Inflammatory macrophage (primary cell): ENCODE measurements at places on chromosomes 13 and 19.

- no peak for DNase-seq
Observed at GRCh38 chr19:55172741-55173140, 6.3 kb upstream of the DNAAF3 start.

DNA sequence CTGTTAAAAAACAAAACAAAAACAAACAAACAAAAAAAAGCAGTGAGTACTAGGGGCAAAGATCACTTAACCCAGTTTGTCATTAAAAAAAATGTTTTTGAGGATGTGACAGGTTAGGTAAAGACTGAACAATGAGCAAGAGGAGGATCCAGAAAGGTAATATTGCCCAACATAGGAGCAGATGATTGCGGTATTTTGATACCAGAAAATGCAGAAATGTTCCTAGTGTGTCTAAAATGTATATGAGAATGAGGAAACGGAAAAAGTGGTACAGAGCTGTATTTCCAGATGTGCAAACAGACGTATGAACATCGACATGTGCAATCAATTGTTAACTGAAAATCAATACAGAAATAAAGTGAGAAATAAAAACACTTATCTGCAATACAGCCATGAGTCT is 4.9 kb upstream of the LILRA4 start:
- no peak for DNase-seq

DNA sequence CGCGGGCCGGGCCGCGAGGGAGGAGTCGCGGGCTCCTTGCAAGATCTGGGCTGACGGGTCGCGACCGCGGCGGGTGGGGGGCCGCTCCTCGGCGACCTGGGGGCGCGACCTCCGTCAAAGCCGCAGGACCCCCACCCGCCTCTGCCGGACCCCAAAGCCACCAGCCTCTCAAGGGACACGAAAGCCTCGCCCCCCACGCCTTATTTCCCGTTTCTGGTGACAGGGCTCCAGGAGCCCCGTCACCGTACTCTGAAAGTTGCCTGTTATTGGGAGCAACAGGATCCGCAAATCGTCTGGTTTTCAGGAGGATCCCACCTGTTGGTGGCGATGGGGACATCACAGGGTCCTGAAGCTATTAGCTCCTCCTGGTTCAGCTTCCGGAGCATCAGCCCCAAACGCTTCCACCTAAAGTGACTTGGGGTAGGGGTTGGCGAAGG is 530 bp downstream of the MAU2 start:
- DNase-seq, result peak; percentile 38

DNA sequence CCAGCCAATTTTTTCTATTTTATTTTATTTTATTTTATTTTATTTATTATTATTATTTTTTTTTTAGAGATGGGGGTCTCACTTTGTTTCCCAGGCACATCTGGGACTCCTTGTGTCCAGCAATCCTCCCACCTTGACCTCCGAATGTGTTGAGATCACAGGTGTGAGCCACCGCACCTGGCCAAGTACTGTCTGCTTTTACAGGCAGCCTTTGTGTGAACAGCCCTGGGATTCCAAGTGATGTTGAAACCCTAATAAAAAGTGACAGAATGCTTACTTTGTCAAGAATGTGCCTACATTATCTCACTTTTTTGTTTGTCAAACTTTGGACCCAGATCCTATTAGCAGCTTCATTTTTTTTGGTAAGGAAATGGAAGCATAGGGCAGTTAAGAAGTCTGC is 220.1 kb upstream of the EDNRB start:
- DNase-seq, result no peak

DNA sequence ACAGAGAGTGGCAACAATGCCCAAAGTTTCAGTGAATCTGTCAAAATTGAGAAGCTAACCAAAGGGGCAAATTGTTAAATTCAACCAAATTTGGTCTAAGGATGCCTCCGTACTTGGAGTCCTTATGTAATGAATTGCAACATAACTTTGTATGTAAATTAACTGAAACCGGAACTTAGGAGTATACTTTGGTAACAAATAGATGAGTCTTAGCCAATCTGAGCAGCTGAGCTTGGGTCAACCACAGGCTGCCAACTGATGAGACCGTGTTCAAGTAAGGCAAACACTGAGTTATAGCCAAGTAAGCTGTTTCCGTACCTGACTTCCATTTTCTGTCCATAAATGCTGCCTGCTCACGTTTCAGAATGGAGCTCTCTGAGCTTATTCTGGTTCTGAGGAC is 5.3 kb downstream of the VWA8 start:
- DNase-seq, result peak; percentile 97

- DNase-seq, result no peak
Observed at GRCh38 chr19:29666578-29667386, 1.5 kb downstream of the PLEKHF1 start.

- no peak for DNase-seq
Observed at GRCh38 chr13:105084931-105085330, 1450.5 kb downstream of the EFNB2 start.

GRCh38 chr13:21033212-21033840 is 28.1 kb downstream of the LATS2 start:
- DNase-seq, result no peak

GRCh38 chr13:25111585-25111956 is 15.6 kb downstream of the PABPC3 start:
- no peak for DNase-seq

GRCh38 chr19:48741129-48741999 is 954 bp upstream of the RASIP1 start:
- DNase-seq, result no peak

- DNase-seq, result no peak
Observed at GRCh38 chr13:24505756-24506155, 6.8 kb downstream of the PARP4 start.

- DNase-seq, result peak; percentile 88
Observed at GRCh38 chr19:41144403-41144802, 30.2 kb downstream of the CYP2F1 start.

GRCh38 chr19:33024398-33024797 is 40.3 kb downstream of the RHPN2 start:
- no peak for DNase-seq

DNA sequence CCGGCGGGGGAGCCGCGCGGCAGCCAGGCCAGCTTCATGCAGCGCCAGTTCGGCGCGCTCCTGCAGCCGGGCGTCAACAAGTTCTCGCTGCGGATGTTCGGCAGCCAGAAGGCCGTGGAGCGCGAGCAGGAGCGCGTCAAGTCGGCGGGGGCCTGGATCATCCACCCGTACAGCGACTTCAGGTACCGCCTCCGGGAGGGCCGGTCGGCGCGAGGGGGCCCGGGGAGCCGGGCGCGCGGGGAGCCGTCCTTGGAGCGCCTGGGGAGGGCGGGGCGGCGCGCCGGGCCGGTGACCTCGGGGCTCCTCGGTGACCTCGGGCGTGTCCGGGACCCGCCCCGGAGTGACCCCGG is 690 bp downstream of the HCN2 start:
- no peak for DNase-seq

- DNase-seq, result no peak
Observed at GRCh38 chr19:41915776-41916414, 12.4 kb downstream of the ERFL start.

- no peak for DNase-seq
Observed at GRCh38 chr19:34393629-34394028, 10.6 kb upstream of the PDCD2L start.

GRCh38 chr13:96948127-96948526 is 46.1 kb downstream of the OXGR1 start:
- no peak for DNase-seq

- DNase-seq, result no peak
Observed at GRCh38 chr13:39596685-39597084, 6.3 kb downstream of the LHFPL6 start.

- no peak for DNase-seq
Observed at GRCh38 chr19:45960595-45961235, 12.9 kb downstream of the NOVA2 start.

DNA sequence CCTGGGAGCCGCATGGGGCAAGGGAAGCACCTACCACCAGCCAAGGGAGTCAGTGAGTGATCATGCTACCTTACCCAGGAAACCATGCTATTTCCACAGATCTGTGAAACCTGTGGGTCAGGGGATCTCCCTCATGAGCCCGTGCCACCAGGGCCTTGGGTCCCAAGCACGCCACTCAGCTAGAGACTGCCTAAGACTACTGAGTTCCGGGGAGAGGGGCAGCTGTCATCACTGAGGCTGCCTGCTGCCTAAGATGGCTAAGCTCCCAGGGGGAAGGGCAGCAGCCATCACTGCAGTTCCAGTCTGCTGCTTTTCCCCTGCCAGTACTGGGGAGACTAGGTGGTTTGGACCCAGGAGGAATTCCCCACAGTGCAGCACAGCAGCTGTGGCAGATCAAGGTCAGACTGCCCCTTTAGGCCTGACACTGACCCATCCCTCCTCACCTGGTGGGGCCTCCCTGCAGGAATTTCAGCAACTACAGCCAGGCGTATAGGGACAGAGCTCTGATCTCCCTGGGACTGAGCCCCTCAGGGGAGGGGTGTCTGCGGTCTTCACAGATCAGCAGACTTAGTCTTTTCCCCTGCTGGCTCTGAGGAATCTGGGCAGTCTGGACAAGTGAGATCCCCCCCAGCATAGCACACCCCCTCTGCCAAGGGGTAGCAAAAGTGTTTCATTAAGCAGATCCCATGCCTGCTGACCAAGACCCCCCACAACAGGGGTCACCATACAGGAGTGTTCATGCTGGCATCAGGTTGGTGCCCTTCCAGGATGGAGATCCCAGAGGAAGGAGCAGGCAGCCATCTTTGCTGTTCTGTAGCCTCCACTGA is 26.9 kb downstream of the VSTM2B start:
- no peak for DNase-seq
